Ovary (tissue), 10 donors: ENCODE measurements at places on chromosomes 11 and 22. TPM values are rescaled to one million over a fixed set of nuclear protein-coding genes. Genes with fewer than 3 reads are reported as not detected.

GRCh38 chr11:125784678-125785077, 3.2 kb upstream of the PATE3 start:
- DNase-seq, result no peak

Gene SLC22A12
- not detected for polyA plus RNA-seq

Gene KCNQ1OT1
- 0.52 TPM for polyA plus RNA-seq

- no peak for DNase-seq
Observed at GRCh38 chr11:94934846-94935245, 38.5 kb downstream of the CWC15 start.

DNA sequence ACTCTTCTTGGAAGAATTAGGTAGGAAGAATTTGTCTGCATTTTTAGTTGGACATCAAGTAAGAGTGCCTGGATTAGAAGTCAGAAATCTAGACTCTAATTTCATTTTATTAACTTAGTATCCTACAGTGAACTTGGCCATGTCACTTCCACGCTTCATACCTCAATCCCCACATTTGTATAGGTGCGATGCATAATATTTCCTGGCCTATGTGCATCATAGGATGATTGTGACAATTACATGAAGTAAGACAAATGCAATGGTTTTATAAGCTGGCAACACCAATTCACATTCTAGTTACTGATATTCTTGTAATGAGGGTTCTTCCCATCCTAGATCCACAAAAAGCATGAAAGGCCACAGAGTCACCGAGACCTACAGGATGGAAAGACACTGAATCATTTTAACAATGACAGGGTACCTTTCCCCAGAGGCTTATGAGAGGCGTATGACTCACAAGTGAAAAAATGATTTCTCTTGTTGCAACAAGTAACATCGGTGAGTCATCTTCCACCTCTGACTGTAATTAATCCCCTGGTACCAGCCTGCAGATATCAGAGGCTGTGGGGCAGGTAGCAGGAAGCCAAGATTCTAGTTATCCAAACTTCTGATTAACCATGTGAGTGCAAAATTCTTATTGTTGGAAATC, 56.0 kb upstream of the OR5AK2 start:
- no peak for DNase-seq

- DNase-seq, result peak; percentile 20
Observed at GRCh38 chr11:61071208-61071681, 31.0 kb upstream of the CD5 start.

- peak; percentile 33 for DNase-seq
Observed at GRCh38 chr11:6757373-6757967, 14.3 kb downstream of the OR2AG2 start.
